ENCODE measurements at places on chromosomes 6 and 20. TPM values are rescaled to one million over a fixed set of nuclear protein-coding genes. Genes with fewer than 3 reads are reported as not detected.

DNA sequence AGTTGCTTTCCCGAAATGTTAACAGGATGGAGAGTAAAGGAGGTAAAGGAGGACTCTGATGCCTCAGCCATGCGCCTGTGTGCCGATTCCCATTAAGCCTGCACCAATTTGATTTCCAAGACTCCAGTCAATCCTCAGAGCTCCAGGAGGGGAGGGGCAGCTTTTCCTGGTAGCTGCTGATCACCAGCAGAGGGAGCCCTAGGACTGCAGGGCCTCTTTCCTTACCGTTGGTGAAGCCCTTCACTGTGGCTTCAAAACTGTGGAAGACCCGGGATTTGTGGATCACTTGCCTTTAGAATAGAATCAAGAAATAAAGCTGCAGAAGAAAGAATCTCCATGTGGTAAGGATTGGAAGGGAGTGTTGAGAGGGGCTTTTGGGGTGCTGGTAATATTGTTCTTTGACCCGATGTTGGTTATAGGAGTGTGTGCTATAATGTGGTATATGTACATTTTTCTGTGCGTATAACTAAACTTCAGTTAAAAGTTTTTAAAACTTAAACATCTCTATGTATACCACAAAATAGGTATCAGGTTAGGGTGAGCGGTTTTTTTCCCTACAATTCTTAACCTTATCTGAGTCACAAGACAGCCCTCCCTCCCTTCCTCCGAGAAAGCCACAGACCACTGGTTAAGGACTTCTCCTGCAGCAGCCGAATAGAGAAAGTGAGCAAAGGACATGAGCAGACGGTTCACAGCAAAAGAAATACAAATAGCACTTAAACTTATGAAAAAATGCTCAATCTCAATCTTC, 6.9 kb upstream of the OSER1 start:
- DNase-seq, result no peak

- DNase-seq, result no peak
Measured at GRCh38 chr6:46174904-46175303, 4.1 kb upstream of the ENPP5 start.

DNA sequence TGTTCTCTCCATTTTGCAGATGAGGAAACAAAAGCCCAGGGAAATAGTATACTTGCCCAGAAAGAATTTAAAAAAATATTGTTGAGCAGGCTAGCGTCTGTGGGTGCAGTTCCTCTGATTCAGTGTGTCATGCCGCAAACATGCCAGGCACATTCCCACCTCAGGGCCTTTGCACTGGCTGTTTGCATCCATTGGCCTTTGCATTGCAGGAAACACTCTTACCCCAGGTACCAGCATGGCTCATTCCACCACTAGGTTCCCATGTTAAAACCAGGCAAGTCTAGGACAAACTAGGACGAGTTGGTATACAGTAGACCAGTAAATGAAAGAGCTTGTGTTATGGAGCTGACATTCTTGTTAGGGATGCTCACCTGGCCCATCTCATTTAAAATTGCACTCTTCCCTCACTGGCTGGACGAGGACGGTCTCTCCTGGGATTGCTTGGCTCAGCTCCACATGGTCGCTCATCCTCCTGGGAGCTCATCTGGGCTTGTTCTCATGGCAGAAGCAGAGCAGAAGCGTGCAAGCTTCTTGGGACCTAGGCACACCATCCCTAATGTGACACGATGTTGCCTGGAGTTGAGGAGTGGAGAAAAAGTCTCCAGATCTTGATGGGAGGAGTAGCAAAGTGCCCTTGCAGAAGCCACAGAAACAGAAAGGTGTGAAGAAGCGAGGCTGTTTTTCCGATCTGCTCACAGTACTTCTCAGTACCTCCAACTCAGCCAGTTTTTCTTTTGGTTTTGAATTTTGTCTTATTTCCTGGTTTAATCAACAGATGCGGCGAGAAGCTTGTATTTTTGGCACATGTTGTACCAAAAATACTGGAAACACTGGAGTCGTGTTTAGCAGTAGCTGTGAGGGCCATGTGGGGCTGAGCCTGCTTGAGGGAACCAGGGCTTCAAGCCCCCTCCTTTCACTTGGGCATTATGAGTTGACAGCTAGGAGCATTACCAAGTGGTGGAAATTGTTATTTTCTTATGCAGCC, 13.9 kb downstream of the ZNF831 start:
- DNase-seq, result no peak

DNA sequence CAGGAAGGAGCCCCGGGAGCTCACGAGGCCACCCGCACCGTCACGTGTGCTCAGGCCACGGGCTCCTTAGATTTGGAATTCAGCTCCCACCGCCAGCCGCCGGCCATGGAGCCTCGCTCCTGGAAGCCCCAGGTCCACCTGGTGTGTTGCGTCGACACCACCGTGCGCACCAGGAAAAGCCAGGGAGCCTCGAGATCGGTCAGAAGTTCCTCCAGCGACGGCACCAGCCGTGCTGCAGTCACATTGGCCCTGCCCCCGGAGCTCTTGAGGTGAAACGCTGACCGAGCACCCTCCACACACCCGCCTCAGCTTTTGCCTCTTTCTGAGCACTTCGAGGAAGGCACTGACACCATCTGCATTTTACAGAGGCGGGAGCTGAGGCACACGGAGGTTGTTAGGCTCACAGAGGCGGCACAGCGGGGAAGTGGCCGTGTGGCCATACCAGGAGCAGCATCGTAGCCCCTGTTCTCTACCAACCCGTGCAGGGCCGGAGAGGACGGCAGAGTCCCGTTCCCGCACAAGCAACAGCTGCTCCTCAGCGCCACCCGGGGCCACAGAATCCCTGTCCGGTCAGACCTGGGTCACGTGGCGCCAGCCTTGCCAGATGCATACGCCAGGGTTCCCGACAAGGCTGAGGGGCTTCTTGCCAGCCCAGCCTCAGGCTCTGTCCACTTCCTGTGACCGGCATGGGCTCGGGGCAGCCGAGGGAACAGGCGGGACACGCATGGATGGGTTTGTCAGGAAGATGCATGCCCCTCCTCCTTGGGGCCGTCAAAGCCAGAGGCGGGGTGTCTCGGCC, 7.6 kb downstream of the NKAIN4 start:
- DNase-seq, result no peak

GRCh38 chr6:11168091-11168635, 56.6 kb upstream of the ERVFRD-1 start:
- no peak for DNase-seq

Gene PRDM13
- total RNA-seq, result not detected

- no peak for DNase-seq
Measured at GRCh38 chr6:151388236-151388635, 3.1 kb downstream of the ZBTB2 start.

Gene FAM135A
- 25.1 TPM for total RNA-seq

Gene IL17A
- total RNA-seq, result not detected

Gene MOCS1
- 6.5 TPM for total RNA-seq

DNA sequence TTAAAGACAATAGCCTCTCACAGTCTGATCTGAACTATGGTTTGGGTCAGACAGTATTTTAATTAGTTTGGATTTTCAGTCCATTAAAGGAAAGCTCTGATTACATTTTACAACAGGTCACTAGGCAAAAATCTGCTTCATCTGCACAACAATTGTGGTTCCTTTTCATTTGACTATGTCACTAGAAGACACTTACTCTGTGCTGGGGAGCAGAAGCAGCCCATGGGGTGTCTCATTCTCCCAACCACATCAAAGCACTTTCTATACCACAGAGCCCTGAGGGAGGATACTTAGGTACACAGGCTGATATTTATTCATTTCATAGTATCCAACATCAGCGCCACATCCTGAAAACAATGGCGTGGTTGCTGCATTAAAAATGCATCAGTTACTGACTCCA, 36.6 kb upstream of the HDAC2 start:
- no peak for DNase-seq

Gene HLA-DQA1
- total RNA-seq, result not detected

- DNase-seq, result no peak
Measured at GRCh38 chr6:168885751-168886742, 367.6 kb downstream of the THBS2 start.

DNA sequence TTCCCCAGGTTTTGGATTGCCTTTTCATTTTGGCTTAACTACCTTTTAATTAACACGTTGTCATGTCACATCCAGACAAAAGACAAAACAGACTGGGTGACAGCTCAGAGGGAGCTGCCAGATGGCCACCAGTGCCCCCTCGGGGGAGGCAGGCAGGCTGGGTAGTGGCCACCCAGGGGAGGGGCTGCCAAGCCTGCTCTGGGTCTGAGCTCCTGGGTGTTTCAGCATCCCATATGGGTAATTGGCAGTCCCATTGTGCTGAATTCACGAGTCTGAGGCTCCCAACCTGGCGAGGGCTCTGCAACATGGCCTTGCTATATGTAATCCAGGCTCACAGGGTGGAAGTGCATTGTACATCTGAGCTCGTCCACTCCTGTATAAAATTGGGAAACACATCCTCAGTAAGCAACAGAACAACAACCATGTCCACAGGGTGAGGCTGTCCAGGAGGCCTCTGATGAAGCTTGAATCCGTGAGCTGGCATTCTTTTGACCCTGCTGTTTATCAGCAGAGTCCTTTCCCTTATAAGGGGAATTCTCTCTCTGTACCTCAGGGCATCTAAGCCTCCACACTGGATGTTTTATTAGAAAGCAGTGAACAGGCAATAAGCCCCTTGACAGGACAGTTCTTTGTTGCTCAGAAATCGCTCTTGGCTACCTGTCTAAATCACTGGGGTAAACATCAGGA, 111.7 kb upstream of the SLC22A23 start:
- DNase-seq, result no peak

GRCh38 chr20:48837014-48837413, 9.2 kb upstream of the PREX1 start:
- DNase-seq, result no peak

GRCh38 chr6:144195671-144196270, 45.5 kb downstream of the STX11 start:
- no peak for DNase-seq

DNA sequence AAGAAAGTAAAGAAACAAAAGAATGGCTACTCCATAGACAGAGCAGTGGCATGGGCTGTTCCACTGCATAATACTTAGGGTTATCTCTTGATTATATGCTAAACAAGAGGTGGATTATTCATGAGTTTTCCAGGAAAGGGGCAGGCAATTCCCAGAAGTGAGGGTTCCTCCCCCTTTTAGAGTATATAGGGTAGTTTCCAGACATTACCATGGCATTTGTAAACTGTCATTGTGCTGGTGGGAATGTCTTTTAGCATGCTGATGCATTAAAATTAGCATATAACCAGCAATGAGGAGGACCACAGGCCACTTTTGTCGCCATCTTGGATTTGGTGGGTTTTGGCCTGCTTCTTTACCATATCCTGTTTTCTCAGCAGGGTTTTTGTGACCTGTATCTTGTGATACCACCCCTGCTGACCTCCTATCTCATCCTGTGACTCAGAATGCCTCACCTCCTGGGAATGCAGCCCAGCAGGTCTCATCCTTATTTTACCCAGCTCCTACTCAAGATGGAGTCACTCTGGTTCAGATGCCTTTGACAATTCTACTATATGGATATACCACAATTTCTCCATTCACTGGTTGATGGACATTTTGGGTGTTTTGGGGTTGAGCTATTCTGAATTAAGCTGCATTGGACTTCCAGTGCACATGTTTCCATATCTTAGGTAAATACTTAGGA, 280.6 kb downstream of the FARS2 start:
- DNase-seq, result peak; percentile 42

Measured in epithelial cell of proximal tubule (primary cell).